NCI-H187 (cell line): ENCODE measurements at places on chromosomes 4 and X.

- no peak for DNase-seq
These were observed 13.2 kb upstream of the C1QTNF7 start for GRCh38 chr4:15414551-15415091.

- DNase-seq = no peak
These were observed 715.8 kb downstream of the CCSER1 start for GRCh38 chr4:90842960-90843359.

DNA sequence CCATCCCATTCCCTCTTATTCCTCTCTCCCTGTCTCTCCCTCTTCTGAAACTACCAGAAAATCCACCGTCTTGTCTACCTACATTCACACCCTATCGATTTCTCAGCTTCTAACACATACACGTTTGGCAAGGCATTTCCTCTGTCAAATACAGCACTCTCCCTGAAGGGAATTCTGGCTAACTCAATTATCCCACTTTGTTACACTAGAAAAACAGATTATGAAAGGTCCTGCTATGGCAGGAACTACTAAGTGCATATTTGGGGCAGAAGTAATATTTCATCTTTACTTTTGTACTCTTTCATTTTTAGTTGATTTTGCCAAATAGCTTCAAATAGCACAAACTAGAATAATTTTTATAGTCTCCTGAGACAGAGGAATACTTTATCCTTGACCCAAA, 46.6 kb upstream of the KLHL8 start:
- no peak for DNase-seq

GRCh38 chrX:78327370-78328086, at the start of gene CYSLTR1:
TSS of gene CYSLTR1 (minus strand) at chrX:78327611. CDS start at chrX:78273746, 53,865 bp downstream.
- DNase-seq = no peak

DNA sequence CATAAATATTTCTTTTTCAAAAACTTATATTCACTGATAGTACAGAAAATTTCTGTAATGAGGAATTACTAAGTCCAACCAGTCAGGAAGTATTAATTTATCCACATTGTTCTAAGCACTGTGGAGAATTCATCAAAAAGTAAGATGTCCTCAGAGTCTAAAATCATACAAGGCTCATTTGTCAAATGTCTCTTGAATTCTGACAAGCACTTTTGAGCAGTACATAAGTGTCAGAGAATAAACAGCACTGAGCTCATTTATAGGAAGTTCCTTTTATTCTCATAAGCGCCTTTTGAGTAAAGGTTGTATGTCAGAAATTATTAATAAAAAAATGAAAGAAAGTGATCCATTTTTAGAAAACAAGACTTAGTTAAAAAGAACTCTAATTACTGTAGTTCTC, 523.2 kb upstream of the EPHA5 start:
- DNase-seq = no peak

- DNase-seq = no peak
These were observed 200.3 kb upstream of the BCOR start for GRCh38 chrX:40298069-40298468.

- DNase-seq = no peak
These were observed 21.4 kb downstream of the SH3RF1 start for GRCh38 chr4:169249214-169249973.

- no peak for DNase-seq
These were observed 59.4 kb upstream of the RBPJ start for GRCh38 chr4:26261405-26261804.

GRCh38 chr4:3436798-3437581, 4.8 kb upstream of the HGFAC start:
- DNase-seq = no peak

DNA sequence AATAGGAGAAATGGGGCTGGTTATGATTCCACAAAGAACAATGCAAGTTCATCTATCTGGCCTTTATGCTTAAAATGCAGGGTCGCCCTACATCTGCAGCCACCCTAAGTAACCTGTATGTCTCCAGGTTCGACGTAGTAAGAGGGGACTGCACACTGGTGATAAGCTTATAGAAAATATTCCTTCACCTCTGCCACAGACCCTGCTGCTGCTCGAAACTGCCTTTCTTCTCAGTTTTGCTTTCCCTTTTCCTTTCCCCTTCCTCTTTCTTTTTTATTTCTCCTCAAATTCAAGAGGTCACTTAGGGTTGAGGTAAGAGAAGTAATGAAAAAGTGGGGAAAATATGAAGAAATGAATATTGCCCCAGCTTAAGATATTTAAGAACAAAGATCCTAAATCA, 123.5 kb downstream of the DCHS2 start:
- no peak for DNase-seq

GRCh38 chr4:176467001-176467400, 147.2 kb downstream of the SPCS3 start:
- no peak for DNase-seq

- DNase-seq = no peak
These were observed 3.5 kb downstream of the MRFAP1L1 start for GRCh38 chr4:6706173-6706572.
